ENCODE measurements at places on chromosomes 2 and 18. TPM values are rescaled to one million over a fixed set of nuclear protein-coding genes. Genes with fewer than 3 reads are reported as not detected.

The PROM2 gene
- 2.4 TPM for total RNA-seq

The LYPD1 gene
- total RNA-seq: 23.7 TPM

The FBLN7 gene
- 10.4 TPM for total RNA-seq

The FMNL2 gene
- total RNA-seq: 41.3 TPM

The UGT1A10 gene
- total RNA-seq: not detected

The IL1RN gene
- not detected for total RNA-seq

The SPATA3 gene
- not detected for total RNA-seq

The CCDC68 gene
- 0.29 TPM for total RNA-seq

The COL3A1 gene
- total RNA-seq: 33.6 TPM

The ATOH8 gene
- 7.2 TPM for total RNA-seq

The MATN3 gene
- 5.3 TPM for total RNA-seq

The EFR3B gene
- 1.1 TPM for total RNA-seq

The CREG2 gene
- total RNA-seq: 0.59 TPM

The TLX2 gene
- 4.2 TPM for total RNA-seq

The FZD7 gene
- total RNA-seq: 29.4 TPM

The SMIM21 gene
- total RNA-seq: not detected

The TXNL1 gene
- total RNA-seq: 78.3 TPM

The TAF1B gene
- 40.9 TPM for total RNA-seq

The SLC4A3 gene
- total RNA-seq: 3.0 TPM

The PLA2R1 gene
- 6.9 TPM for total RNA-seq

The NOSTRIN gene
- total RNA-seq: not detected

The GPR35 gene
- 0.12 TPM for total RNA-seq

The SNED1 gene
- total RNA-seq: 63.7 TPM

The EIPR1 gene
- total RNA-seq: 46.7 TPM

The COL6A3 gene
- 4.1 TPM for total RNA-seq

The RIT2 gene
- total RNA-seq: not detected

The MAP3K19 gene
- total RNA-seq: not detected

The CCDC74B gene
- total RNA-seq: 0.72 TPM

The PTPRN gene
- 3.2 TPM for total RNA-seq

The APOB gene
- total RNA-seq: not detected

The UPP2 gene
- not detected for total RNA-seq

The TM4SF20 gene
- not detected for total RNA-seq

The CYP27A1 gene
- total RNA-seq: 20.5 TPM

The LBX2 gene
- 10.6 TPM for total RNA-seq

The HOXD1 gene
- 0.39 TPM for total RNA-seq

The CDH7 gene
- total RNA-seq: not detected

Data from RPMI7951 (cell line).